Activated T-helper 1 cell treated with Interleukin-2 at 50 U/mL for 16 hours (primary cell): ENCODE measurements at places on chromosomes 1 and 21.

DNA sequence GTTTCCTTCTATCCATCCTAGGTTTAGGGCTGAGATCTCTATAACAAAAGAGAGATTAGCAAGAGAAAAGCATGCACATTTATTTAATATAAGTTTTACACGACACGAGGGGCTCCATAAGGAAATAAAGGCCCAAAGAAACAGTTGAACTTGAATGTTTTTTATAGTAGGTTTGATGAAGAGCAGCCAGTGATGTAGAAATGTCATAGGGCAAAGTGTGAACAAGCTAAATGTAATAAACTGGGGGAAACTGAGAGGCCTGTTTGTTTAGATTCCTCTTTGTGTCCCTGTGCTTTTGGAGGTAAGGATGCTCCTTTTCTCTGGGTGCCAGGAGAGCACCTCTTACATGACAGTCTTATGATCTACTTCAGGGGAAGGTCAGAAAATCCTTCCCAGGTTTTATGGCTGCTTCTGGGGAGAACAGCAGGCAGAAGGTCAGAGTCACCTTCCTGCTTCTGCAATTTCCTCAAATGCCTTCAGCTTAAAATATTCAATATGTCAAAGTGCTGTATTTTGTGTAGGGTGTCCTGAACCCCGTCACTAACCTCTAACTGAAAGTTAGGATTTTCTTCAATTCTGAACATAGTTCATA is 9.5 kb upstream of the HORMAD1 start:
- DNase-seq, result no peak

- no peak for DNase-seq
Measured at GRCh38 chr21:43882952-43883545, 18.0 kb downstream of the AGPAT3 start.

DNA sequence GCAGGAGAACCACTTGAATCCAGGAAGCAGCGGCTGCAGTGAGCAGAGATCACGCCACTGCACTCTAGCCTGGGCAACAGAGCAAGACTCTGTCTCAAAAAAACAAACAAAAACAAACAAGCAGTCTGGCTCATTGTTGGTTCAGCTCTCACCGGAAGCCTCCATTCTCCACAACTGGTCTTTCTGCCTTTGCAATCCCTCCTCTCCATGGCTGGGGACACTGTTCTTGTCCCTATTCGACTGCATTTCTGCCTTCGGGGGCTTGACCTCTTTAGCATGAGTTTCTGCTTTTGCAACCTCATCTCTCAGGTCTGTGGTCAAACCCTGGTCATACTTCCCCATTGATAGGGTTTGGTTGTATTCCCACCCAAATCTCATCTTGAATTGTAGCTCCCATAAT is 216.3 kb upstream of the NR5A2 start:
- DNase-seq, result no peak

DNA sequence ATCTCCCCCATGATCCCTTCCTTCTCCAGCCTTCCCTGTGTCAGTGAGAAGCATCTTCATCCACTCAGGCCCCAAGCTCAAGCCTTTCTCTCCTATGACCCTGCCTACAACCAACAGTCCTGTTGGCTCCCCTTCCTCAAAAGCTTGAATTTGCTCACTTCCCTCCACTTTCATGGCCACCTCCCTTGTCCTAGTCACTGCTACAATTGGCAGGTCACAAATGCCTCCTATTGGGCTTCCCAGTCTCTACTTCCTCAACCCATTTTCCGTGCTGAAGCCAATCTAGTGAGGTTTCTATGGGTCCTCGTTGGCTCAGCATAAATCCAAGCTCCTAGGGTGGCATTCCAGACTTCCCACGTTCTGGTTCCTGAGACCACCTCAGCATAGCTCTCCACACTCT is 40.2 kb upstream of the SLC6A9 start:
- no peak for DNase-seq

GRCh38 chr1:205783433-205783795 is 8.1 kb upstream of the RAB29 start:
- DNase-seq, result no peak

DNA sequence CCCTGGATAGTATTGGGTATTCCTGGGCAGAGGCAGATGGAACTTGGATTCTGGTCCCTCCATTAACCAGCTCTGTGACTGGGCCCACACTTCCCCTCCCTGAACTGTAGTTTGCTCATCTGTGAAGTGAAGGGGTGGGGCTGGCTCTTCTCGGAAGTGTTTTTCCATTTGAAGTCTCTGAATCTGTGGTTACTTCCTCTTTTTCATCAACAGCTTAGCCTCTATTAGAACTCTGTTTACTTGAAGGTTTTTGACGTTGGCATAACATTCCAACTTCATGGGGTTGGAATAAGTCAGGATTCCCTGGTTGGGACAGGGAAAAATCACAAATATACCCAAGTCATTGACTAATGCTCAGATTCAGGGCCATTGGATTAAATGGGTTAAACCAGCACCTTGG is 3.6 kb downstream of the KIAA0040 start:
- peak; percentile 35 for DNase-seq

DNA sequence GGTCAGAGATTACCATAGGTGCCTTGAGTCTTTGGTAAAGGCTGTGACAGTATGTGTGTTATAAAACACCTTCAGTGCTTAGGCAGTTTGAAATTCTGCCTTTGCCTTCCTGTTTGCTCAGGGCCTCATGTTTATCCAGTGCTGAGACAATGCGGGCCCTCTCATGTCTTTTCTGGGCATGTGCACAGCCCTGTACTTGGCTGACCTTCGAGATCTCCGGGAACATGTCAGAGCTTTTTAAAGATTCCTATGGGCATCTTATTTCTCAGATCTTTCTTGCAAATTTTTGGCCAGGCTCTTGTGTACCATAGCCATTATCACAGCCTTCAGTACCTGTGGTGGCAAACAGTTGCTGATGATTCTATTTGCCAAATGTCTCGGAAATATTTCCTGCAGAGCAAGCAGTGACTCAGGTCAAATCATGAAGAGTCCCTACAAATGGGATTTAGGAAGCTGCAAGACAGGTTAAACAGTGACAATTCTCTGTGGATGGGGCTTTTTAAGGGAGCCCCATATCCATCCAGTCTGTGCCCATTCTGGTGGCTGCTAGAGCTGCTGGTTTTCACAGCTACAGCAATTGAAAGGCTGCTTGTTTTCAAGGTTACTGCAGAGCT is 42.1 kb downstream of the HOOK1 start:
- no peak for DNase-seq

- DNase-seq, result no peak
Measured at GRCh38 chr1:205983925-205984725, 19.1 kb downstream of the RAB7B start.
